Stimulated activated naive CD4-positive, alpha-beta T cell (primary cell): ENCODE measurements at places on chromosomes 2 and 18.
A peak's percentile ranks its signal among the peaks of the same experiment; 100 is the strongest.

DNA sequence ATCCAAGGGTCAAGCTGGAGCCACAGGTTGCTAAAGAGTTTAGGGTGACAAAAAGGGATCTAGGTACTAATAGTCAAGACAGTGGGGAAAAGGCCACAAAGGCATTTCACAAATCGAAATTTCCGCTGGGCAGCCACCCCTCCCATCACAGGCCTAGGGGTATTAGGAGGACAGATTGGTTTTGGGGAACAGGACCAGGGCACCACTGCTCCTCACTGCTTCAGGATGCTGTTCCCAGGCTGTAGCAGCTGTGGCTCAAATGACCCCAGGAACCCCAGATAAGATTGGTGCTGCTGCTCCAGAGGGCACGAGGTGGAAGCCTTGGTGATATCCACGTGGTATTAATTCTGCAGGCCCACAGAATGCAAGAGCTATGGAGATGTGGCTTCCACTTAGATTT lies 22.7 kb downstream of the KLHL23 start:
- DNase-seq, result no peak

DNA sequence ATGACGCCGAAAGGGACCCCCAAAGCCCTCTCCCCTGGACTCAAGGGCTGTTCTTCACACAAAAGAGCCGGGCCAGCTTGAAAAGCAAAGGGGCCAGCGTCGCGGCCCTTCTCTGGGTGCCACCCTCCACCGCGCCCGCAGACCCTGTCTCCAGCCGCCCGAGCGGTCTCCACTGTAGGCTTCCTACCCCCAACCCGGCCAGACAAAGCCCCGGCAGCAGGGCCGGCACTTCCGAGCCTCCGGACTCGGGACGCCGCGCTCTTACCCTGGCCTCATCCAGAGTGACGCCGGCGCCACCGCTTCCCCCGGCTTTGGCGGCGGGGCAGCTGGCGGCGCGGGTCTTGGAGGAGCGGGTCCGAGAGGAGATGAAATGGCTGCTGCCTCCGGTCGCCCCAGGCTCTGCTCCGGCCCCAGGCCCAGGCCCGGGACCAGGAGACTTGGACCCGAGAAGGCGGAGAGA lies 603 bp downstream of the ATAD2B start:
- DNase-seq, result no peak

DNA sequence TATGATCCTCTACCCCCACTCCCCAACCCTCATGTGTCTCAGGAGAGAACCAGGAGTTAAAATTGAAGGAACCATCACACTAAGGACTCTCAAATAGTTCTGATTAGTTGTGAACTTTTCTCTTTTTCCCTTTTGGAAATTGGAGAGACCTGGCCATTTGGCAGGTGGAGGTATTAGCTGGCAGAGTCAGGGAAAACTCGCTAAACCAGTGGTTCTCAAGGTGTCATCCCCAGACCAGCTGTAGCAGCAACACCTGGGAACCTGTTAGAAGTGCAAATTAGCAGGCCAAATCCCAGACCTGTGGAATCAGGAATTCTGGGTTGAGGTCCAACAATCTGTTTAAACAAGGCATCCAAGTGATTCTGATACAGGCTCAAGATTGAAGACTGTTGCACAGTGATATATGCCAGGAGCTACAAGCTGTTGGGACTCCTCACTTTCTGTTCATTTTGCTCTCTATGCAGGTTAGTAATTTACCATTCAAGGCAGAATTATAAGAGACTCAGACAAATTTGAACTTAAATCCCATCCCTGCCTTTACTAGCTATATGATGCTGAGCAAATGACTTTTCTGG lies 2.8 kb upstream of the TMEM131 start:
- no peak for DNase-seq

GRCh38 chr2:182929972-182930371 lies 63.5 kb upstream of the FRZB start:
- DNase-seq, result no peak

DNA sequence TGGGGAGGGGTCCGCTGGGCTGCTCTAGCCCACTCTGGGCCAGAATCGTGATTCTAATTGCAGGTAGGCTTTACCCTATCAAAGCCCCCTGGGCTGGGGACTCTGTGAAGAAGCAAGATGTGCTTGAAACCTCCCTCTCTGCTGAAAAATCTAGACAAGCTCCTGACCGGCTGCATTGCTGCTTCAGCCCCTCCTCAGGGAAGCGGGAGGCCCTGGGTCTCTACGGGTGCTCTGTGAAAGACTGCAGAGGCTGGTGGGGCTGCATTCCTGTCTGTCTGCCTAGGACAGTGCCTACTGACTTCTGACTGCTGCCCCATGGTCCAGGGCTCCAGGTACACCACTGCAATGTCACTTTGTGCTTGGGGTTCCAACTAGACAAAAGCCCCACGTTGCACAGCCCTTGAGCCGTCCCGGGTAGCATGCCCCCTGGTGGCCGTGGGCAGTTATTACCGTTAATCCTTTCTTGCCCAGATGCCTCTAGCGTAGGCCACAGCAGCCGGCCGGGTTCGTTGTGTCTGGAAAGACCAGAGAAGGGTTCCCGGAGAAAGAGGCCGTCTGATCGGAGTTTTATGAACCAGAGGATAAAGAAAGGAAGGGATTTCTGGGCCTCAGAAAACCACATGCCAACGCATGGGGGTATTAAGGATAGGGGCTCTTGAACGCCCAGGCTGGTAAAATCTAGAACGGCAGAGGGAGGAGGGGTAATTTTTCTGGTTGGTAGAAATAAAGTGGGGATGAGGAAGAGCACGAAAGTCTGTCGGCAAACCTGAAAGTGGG lies 15.9 kb upstream of the C1QL2 start:
- peak; percentile 28 for DNase-seq

DNA sequence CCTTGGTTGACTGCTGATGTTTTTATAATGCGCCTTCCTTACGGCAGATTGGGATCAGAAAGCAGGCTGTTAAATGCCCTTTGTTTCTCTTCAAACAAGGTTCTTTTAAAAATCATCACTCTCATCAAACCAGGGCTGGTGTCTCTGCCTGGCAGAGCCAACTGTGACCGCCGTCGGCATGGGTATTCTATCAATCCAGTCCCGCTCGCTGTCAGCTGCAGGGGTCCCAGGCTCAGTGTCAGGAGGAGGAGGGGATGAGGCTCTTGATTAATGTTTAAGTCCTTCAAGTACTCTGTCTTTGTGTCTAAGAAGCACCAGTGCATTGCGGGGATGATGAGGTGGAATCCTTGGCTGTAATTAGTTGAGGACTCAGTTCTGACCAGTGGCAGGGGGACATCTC lies 348.1 kb downstream of the RNF144A start:
- DNase-seq, result no peak

- no peak for DNase-seq
Measured at GRCh38 chr2:104871649-104871971, 17.7 kb downstream of the POU3F3 start.

DNA sequence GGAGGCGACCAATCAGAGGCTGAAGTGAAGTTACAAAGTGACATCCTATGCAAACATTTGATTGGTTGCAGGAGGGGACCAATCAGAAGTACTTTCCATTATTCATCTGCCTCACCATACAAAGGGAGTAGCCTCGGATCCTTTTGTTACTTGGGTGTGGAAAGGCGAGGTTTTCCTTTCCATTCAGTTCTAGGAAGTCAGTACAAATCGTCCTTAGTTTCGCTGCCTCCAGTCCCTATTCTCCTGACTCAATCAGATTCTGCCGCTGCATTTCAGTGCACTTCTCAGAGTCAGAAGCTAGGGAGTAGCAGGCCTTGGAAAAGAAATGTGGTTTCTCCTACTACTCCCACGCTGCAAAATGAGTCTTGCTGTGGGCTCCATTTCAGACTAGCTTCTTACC lies 149.4 kb downstream of the DTNA start:
- DNase-seq, result no peak

GRCh38 chr2:219675221-219675620 lies 47.8 kb downstream of the SLC4A3 start:
- no peak for DNase-seq

DNA sequence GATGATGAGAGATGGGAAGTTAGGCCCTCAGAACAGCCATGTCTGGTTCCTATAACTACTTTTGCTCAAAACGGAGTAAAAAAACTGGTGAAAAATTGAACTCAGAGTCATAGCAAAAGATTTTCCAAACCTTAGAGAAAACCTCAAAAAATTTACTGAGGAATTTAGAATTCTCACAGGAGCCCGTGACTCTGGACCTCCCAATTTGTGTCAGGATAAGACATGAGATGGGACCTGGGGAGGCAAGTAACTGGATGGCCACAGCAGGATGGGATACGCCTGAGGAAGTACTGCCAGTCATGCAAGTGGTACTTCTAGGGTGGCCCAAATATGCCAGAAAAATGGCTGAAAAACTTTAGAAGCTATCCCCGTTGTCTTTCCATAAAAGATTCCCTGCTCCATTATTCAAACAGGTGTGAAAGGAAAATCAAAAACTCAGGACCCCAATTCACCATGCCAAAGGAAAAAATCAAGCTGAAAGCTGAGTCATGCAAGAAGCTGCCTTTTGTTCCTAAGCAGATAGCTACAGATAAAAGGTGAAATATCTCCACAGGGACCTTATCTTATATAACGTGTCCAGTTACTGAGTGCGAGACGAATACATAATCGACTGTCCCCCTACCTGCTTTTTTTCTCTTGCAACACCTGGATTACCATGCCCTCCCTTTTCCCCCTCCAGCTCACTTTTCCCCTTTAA lies 34.1 kb upstream of the LIPG start:
- no peak for DNase-seq

DNA sequence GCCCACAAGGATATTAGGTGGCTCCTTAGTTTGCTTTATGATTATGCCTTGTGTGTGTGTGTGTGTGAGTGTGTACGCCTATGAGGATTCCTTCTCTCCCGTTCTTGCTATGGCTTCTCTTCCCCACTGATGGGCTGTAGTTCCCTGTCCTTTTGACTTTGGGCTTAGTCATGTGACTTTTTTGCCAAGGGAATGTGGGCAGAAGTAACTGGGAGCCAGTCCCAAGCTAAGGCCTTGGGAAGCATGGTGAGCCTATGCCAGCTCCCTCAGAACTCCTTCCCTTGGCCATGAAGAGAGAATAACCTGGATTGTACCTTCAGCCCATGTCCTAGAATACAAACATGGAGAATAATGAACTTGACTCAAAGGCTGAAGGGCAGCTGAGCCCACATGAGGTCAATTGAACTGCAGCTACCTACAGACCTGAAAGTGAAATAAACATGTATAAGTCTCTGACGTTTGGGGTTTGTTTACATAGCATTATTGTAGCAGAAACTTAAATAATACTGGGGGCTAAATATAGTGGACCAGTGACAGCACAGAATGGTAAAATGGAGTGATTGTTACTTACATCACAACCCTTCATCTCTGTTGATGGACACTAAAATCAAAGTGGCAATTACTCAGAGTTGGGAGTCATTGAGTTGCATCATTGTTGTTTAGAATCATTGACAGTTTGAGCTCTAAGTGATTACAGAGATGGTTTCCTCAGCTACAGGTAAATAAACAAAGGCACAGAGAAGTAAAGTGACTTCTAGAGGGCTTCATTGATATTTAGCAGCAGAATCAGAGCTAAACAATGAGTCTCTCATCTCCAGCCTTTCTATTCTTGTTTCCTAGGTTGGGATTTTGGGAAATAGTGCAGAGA lies 15.3 kb upstream of the IL36G start:
- no peak for DNase-seq

DNA sequence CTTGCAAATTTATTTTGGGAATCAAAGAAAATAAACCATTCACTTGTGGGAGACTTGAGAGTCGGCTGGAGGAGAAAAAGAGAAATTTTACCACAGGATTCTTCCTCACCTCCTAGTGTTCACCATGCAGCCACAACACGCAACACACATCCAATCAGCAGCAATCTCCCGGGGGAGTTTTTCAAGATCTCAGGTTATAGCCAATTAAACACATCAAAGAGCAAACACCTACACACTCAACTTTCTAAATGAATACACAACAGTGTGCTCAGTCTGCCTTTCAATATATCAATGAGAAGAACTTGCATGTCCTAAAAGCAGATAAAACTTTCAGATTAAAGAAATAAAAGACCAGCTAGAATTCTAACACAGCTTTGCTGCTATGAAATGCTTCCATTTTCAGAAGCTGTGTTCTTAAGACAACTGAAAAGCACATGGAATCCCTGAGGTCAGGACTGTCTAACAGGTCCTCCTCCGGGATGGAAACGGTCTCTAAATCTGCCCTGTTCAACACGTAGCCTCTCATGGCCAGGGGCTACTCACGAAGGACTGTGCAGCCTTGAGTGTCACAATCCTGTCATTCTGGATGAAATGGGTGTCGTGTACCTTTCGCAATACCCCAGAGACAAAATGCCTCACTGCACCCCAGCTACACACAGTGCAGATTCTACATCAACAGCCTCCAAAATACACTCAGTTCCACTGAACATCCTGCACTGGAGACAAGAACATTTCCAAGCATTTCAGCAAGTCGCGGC lies 84.2 kb downstream of the ZNF516 start:
- no peak for DNase-seq

DNA sequence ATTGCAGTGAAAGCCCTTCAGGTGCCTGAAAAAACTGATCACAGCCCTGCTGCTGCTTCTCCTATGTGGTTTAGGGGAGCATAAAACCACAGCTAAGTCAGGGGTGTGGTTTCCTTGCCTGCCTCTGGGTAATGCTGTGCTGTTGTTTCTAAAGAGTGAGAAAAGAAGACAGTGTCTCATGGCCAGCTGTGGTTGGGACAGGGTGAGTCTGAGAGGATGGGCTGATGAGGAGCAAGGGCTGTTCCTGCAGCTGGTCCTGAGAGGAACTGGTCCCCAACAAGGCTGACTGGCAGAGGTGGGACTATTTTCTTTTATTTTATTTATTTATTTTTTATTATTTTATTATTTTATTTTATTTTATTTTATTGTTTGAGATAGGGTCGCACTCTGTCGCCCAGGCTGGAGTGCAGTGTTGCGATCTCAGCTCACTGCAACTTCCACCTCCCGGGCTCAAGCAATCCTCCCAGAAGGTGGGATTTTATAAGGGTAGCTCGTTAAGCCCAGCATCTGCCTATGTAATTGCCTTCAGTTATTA lies 236.7 kb downstream of the FHOD3 start:
- no peak for DNase-seq

- no peak for DNase-seq
Measured at GRCh38 chr2:176675271-176675949, 406.2 kb downstream of the MTX2 start.

GRCh38 chr2:178522950-178523595 lies 42.8 kb downstream of the PLEKHA3 start:
- peak; percentile 66 for DNase-seq

DNA sequence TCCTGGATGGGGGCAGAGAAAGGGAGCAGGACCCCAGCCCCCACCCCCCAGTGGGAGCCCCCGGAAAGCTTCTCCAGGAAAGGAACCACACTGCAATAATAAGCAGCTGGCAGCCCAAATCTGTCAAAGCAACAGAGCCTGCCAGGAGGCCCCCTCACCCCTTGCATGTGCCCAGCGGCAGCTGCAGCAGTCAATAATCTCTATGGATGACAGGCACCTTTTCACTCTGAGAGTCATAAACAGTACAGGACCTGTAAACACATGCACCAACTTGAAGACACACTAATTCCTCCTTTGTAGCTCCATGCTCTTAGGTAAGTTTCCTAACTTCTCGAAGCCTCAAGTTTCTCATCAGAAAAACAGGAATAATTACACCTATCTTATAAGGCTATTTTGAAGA lies 26.2 kb upstream of the KDM3A start:
- DNase-seq, result no peak

DNA sequence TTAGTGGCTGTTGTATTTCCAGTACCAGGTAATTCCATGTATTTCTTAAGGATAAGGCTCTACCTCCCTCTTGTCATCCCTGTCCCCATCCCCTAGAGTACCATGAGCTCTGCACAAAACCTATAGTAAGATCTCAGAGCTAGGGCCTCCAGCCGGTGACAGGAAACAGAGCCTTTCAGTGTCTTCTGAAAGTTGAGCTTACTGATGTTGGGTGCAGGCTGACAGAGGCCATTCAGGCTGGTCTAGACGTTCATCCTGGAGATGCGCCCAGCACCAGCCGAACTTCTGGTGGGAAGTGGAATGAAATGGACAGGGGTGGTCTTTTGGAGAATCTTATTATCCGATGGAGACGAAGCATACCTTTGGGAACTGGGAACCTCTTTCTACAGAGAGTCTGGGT lies 16.7 kb upstream of the LYPD6B start:
- DNase-seq, result no peak
